ENCODE measurements at places on chromosomes 16 and 17.

DNA sequence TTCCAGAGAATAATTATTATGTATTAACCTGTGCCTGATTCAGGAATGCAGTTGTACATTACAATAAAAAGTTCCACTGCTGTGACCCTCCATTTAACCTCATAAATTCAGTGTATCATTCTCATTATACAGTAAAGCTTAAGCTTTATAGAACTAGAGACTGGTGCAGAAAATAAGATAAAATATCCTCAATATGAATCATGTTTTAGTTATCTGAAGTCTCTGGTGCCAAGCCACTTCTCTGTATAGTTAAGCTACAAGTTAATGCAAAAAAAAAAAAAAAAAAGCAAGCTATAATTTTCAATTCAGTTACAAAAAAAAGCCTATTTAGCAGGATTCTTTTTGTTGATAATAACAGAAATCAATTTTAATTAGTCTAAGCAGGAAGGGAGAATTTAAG is 22.4 kb upstream of the SMIM36 start:
- DNase-seq: no peak

DNA sequence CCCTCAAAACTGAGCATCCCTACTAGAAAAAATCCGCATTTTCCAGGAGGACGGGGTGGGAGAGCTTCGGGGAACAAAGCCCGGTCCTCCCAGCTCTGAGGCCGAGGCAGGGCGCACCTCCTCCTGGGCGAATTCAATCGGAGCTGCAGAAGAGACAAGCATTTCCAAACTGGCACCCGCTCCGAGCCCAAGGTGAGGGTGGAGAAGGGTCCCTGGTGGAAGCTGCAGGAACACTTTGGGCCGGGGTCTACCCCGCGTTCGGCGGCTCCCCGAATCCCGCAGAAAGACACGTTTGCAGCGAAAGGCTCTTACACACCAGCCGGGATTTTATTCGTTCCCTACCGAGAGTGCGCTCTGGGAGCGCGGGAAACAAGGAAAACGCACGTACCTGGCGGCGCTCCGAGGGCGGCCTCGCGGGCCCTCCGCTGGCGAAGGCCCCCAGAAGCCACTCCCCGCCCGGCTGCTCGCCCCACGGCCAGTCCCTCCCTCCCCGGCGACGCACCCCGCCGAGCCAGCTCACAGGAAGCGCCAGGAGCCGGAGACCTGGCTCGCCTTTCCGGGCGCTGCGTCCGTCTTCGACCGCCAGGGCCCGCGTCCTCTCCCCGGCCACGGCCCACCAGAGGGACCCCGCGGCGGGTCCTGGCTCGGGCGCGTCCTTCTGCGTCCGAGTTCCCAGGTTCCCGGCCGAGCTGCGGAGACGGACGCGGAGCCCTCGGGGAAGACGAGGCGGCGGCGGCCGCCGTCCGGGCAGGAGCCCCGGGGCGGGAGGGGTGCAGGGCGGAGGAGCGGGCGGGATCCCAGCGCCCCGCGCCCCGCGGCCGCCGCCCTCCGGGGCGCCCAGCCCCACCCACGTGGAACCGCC is 49.8 kb upstream of the BAHCC1 start:
- DNase-seq: peak; percentile 73

- DNase-seq: no peak
Observed at GRCh38 chr17:51353296-51353695, 93.0 kb downstream of the UTP18 start.

DNA sequence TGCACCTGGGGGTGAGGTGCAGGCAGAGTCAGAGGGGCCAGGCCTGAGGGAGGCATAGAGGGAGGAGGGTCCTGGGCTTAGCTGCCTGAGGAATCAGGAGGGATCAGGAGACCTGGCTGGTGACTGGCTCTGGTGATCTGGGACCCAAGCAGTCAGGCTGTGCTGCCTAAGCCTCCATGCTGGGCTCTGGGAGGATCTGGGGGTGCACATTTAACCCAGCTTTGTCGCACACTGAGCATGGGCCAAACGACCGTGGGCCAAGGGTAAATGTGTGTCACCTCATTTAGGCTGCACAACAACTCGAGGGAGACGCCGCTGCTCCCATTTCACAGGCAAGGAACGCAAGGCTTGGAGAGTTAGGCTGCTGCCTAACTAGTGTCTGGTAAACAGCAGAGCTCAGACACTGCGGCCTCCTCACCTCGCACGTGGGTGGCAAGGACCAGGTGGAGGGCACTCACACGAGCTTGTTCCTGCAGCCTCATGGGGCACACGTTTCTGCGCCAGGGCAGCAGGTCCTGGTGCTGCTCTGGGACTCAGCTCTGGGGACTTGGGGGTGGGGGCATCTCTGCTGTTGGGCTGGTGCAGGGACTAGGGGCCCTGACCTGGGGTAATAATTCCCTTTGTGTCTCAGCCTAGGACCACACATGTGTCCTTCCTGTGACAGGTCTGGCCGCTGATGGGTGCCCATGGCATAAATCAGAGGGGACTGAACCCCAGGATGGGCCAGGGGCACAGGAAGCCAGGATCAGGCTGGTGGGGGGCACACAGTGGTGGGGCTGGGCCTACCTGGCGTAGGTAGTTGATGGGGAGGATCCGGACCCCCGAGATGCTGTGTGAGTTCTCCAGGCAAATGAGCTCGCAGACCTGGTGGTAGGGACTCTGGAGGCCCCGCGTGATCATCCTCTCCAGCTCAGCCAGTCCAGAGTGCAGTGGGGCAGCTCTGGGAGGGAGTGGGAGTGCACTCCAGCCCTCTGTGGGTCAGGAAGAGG is 18.7 kb downstream of the TMEM235 start:
- DNase-seq: no peak

- no peak for DNase-seq
Observed at GRCh38 chr16:75236736-75237397, 14.6 kb downstream of the BCAR1 start.

DNA sequence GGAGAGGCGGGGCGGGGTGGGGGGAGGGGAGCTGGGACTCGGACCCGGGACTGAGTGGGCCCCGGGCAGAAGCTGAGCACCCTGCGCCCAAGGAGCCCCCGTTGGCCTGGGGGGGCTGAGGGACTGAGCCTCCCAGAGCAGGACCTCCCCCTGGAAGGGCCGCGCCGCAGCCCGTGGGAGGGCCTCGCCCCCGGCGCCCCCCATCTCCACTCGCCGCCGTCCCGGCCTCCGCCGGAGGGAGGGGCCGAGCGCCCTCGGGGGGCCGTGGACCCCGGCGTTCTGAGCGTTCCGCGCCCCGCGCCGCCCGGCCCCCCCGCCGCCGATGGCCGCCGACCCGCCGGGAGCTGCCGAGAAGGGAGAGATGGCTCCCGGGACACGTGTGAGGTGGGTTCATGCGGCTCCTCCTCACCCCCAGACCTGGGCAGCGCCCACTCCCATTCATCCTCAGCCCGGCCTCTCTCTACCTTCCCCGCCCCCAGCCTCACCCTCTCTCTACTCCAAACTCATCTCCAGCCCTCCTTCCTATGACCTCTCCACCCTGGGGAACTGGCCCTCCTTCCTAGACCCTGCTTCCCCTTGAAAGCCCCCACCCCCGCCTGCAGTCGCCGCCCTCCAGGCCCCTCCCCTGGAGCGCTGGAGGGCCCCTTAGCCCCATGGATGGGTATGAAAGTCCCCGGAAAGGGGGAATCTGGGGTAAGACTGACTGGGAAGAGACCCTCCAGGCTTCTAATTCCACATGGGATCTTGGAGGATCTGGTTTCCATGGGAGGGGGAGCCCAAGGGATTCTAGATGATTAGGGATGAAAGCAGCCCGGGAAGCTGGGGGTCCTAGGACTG is 922 bp downstream of the FBXL19 start:
- peak; percentile 48 for DNase-seq

DNA sequence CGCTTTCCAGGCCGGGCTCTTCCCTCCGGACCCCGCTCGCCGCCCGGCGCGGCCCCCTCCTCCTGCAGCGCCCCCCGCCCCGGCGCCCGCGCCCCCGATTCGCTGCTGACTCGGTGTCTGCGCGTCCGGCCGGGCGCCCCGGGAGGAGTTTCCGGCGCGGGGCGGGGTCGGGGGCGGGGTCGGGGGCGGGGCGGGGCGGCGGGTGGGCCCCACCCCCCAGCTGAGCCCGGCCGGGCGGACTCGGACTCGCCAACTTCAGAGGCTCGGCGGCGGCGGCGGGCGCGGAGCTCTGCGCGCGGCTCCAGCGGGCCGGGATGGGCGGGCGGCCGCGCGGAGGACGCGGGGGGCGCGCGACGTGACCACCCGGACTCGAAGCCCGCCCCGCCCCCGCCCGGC is at the start of gene METRNL:
Gene METRNL, plus strand, starts transcription at position 258 of the 396 bp plus-strand sequence. CDS start 207 bp downstream, outside the sequence.
- DNase-seq: peak; percentile 78

GRCh38 chr17:68318103-68318991 is 27.1 kb downstream of the ARSG start:
- DNase-seq: no peak

- DNase-seq: peak; percentile 64
Observed at GRCh38 chr17:81295676-81296381, 722 bp upstream of the SLC38A10 start.

GRCh38 chr16:19382887-19383816 is 34.5 kb upstream of the TMC5 start:
- peak; percentile 58 for DNase-seq

GRCh38 chr17:49018116-49018612 is 21.0 kb downstream of the IGF2BP1 start:
- DNase-seq: no peak

Measured in activated CD8-positive, alpha-beta memory T cell treated with anti-CD3 and anti-CD28 coated beads, Interleukin-2, amount 10 ng/mL, durations not matched to agents 7 days and 5 days (primary cell).